ENCODE measurements at places on chromosomes 2 and 18.

GRCh38 chr2:239318790-239319661 lies 81.8 kb downstream of the HDAC4 start:
- peak; percentile 90 for DNase-seq

GRCh38 chr18:45522371-45522770 lies 92.9 kb upstream of the SLC14A2 start:
- DNase-seq = no peak

- no peak for DNase-seq
Measured at GRCh38 chr18:23279931-23280330, 144.6 kb downstream of the CABLES1 start.

GRCh38 chr18:66937546-66937945 lies 333.7 kb upstream of the CDH19 start:
- no peak for DNase-seq

DNA sequence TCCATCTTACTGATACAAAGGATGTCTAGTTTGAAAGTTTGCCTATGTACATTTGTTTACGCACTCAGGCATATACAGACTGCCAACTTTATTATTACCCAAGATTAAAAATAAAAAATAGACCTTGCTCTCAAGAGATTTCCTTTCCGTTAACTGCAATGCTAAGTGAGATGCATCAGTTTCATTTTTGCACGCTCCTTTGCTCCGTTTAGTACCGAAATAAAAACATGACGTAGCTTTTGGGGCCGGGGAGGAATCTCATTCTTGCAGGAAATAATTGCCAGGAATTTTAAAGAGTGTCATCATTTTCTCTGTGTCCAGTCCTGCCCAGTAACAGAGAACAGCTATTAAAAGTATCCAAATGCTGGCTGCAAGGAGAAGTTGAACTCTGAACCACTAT lies 169.5 kb downstream of the SLC8A1 start:
- no peak for DNase-seq

DNA sequence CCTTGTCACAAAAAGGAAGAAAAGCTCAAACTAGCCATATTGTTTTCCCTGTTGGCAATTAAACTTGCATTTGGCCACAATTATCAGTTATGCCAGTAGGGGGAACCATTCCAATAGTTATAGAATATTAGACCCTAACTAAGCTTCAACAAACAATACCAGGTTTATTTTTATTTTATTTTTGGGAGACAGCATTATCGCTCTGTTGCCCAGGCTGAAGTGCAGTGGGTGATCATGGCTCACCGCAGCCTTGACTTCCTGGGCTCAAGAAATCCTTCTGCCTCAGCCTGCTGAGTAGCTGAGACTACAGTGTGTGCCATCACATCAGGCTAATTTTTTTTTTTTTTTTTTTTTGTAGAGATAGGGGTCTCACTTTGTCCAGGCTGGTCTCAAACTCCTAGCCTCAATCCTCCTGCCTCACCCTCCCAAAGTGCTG lies 102.1 kb downstream of the ATAD2B start:
- DNase-seq = no peak

GRCh38 chr2:14759082-14759481 lies 126.6 kb downstream of the LRATD1 start:
- DNase-seq = no peak

All from mesenteric fat pad (tissue), 1 donor.